ENCODE measurements at places on chromosomes 4 and X.

GRCh38 chr4:83315341-83315870 lies 19.2 kb downstream of the HPSE start:
- DNase-seq = no peak

DNA sequence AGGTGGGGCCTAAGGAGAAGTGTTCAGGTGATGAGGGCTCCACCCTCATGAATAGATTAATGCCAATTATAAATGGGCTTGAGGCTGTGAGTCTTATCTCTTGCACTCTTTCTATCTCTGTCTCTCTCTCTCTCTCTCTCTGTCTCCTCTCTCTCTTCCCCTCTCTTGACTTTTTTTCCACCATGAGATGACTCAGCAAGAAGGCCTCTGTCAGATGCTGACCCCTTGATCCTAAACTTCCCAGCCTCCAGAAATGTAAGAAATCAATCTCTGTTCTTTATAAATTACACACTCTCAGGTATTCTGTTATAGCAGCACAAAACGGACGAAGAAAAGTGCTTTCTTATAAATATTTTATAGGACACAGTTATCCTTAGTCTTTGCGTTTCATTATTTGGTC lies 184.9 kb upstream of the PCDH7 start:
- DNase-seq = no peak

DNA sequence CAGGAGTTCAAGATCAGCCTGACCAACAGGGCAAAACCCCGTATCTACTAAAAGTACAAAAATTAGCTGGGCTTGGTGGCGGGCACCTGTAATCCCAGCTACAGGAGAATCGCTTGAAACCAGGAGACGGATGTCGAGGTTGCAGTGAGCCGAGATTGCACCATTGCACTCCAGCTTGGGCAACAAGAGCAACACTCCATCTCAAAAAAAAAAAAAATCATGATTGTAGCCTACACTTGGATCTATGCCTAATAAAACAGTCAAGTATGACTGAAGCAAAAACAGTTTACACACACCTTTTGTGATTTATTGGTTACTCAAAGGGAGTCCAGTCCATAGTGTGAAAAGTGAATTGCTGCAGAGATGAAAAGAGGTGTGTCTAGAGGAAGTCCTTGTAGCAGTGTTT lies 34.7 kb upstream of the TASL start:
- DNase-seq = no peak

DNA sequence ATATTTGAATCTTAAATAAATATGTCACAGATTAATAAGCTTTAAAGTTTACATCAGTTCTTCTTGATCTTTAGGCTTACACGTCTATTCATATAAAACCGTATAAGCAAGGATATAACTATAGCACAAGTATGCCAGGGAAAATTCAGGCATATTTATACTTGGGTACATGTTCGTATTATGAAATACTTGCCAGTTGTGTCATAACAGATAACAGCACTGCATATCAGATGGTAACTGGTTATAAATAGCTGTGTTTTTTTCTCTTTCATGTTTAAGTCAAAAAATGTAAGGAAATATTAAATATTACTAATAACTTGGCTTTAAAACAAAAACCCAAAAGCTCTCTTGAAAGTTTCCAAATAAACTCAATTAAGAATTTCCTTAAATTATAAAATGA lies 17.5 kb downstream of the BRWD3 start:
- DNase-seq = no peak

- DNase-seq = no peak
Measured at GRCh38 chr4:23033796-23034195, 341.1 kb downstream of the GBA3 start.

GRCh38 chrX:130171446-130172126 lies at the start of gene RAB33A:
TSS of gene RAB33A (plus strand) at chrX:130171962. CDS start at chrX:130172063, 101 bp downstream.
- no peak for DNase-seq

- DNase-seq = no peak
Measured at GRCh38 chr4:11904846-11905739, 476.4 kb upstream of the HS3ST1 start.

DNA sequence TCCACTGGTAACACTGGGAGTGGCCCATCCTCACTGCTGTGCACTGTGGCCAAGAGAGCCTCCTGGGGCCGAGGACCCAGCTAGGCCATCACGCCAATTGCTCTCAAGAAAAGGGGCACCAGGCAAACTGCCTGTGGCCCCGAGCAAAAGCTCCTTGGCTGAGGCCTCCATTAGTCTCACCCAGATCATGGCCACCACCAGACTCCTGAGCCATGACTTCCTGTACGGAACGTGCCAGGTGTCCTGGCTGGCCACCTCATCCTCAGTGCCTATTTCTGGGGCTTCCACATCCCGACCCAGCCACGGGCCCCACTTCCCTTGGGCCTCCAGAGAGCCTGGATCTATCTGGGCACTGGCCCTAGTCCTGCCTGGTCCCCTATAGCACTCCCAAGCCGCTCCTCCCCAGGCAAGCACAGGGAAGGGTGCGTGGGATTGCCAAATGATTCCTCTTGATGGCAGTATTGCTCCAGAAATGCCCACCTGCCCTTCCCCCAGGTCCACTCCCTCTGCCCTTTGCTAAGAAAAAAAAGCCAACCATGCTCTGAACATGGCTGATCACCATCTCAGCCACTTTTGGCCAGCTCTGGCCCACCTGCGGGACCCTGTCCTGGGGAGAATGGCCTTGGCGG lies 212.6 kb upstream of the AGTR2 start:
- DNase-seq = no peak

- DNase-seq = peak; percentile 47
Measured at GRCh38 chrX:8743126-8743732, 11.3 kb upstream of the ANOS1 start.

- DNase-seq = no peak
Measured at GRCh38 chr4:120291541-120291940, 224.9 kb upstream of the MAD2L1 start.

DNA sequence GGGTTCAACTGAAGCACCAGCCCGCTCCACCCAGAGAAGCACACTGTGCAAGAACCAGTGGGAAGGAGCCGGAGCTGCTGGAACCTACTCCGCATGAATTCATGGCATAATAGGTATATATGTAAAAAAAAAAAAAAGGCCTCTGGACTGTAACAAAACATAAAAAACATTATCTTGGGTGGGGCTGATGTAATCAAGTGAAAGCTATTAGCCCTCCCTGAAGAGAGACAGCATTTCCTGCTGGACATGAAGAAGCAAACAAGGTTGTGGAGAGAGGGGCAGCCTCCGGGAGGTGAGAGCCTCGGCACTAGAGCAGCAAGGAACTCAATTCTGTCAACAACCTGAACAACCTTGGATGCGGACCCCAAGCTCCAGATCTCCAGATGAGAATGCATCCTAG lies 50.7 kb downstream of the PLAC1 start:
- DNase-seq = no peak

- DNase-seq = no peak
Measured at GRCh38 chr4:110704748-110705439, 82.0 kb upstream of the PITX2 start.

DNA sequence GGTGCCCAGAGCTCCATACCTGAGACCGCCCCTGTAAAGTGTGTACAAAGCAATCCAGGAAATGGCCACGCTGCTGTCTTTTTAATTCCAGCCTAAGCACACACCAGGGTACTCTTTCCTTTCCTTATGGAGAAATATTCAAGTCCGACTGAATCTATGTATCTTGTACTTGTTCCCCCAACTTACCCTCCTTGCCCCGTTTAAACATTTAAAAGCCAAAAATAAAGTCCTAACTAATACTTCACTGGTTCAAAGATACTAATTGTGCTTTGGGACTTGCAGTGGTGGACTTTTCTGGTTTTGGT lies 731 bp upstream of the AMMECR1 start:
- no peak for DNase-seq

All from activated gamma-delta T cell treated with anti-CD3 and anti-CD28 coated beads, Interleukin-2, amount 50 U/mL, for 16 hours (primary cell).